ENCODE measurements at places on chromosomes 11 and 22.

DNA sequence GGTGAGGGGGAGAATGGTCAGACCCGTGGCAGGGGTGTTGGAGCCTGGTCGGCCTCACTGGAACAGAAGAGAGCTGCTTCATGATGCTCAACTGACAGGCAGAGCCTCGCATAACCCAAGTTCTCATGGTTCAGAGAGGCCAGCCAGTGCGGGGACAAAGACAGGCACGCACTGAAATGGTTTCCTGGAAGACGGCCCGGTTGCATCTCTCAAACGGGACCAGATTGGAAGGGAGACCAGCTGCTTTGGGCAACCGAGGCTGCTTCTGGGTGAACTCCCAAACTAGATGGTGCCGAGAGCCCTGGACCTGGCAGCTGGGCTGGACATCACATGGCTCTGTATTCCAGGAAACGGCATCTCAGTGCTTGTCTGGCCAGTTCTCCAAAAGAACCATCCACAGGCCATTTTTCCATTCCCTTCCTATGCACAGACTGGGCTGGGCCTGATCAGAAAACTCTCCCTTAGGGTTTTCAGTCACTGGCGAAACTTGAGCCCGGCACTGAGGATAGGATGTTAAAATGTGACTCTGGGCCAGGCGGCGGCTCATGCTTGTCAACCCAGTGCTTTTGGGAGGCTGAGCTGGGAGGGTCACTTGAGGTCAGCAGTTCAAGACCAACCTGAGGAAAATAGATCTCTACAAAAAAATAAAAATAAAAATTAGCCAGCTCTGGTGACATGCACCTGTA lies 80.1 kb upstream of the PRODH start:
- DNase-seq, result no peak

- no peak for DNase-seq
Measured at GRCh38 chr11:85699957-85700741, 14.2 kb upstream of the CCDC89 start.

GRCh38 chr11:63840356-63841060 lies 1.6 kb downstream of the MARK2 start:
- DNase-seq, result no peak

DNA sequence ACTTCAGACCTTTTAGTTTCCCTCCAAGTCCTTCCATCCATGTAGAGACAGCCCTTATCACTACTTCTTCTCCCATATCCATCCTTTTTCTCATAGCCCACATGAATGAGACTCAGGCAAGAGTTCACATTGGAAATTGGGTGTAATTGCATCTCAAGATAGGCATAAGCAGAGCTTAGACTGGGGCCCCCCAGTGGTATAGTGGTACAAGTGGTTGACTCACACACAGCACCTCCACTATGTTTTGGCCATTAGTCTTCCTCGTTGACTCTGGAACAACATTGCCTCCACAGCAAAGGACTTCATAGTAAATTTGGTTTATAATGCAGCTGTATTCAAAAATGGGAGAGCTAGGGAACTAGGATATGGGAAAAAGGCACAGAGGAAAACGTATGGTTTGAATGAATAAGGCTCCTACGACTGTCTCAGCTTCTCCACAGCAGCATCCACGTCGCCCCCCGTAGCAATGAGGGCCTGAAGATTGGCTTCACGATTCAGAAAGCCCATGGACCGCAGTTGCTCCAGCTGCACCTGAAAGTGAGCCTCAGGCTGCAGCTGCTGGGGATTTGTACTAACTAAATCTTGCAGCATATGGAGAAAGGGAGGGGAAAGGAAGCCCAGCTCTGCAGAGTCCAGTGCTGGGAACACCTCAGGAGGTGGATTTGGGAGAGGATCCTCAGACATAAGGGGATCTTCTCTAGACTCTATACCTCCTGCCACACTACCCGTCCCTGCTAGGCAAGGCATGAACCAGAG lies 2.4 kb downstream of the UBQLN3 start:
- DNase-seq, result no peak

DNA sequence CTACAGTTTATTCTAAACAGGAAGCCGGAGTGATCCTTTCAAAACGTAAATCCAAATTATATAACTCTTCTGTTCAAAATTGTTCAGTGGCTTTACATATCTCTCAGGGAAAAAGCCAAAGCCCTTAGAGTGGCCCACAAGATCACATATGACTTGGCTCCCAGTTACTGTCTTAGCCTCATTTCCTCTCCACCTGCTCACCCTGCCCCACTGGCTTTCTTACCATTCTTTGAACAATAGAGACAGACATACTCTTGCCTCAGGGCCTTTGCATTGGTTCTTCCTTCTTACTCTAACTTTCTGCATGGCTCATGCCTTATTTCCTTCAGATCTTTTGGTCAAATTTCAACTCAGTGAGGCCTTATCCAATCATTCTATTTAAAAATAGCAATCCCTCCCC lies 52.1 kb downstream of the STIM1 start:
- DNase-seq, result no peak

DNA sequence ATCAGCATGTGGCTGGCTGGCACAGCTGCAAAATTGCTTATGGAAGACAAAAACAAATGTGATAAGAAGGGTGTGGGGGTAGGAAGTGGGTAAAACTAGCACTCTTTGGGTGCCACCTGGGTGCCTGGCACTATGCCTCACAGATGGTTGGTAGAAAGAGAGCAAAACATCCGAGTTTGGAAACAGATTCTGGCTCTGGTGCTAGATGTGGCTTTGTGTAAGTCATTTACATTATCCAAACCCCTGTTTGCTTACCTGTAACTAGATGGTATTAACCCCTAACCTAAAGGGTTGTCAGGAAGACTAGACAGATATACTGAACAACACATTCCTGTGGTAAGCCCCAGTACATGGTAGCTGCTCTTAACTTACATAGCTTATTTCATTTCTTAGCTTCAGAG lies 905.6 kb downstream of the DLG2 start:
- no peak for DNase-seq

GRCh38 chr22:48015701-48016100 lies 1253.3 kb downstream of the TBC1D22A start:
- DNase-seq, result no peak

GRCh38 chr11:12410006-12410728 lies 32.8 kb downstream of the PARVA start:
- DNase-seq, result no peak

DNA sequence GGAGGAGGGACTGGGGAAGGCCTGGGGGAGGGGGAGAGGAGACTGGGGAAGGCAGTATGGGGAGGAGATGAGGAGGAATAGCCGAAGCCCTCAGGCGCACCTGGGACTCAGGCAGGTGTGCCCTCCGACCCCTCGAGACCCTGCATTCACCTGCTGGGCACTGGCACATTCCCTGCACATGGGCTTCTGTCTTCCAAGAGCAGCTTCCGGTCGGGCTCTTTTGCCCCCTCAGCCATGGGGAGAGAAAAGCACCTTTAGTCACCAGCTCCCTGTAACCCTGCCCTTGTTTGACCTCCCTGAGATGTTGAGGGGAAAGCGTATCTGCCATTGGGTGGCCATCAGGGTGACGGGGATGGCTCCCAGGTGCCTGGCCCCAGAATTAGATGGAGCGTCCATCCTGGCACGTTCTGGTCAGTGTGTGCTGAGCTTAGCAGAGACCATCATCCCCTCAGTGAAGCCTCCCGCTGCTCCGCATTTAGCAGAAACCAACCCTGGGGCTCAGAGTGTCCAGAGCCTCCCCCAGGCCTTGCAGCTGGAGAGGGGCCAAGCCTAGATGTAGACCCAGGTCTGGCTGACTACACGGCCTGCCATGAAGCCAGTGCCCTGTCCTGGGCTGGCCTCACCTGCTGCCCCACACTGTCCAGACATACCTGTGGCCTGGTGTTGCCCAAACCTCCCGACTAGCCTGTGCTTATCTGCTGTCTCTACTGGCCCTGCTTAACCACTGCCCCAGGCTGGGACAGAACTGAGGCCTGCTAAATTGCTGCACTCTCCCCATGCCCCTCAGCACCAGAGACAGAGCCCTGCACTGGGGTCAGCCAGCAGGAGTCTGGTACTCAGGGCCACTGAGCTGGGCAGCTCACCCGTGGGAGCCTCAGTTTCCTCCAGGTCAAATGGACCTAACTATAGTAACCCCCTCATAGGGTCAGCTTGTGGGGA lies 6.2 kb downstream of the ANO1 start:
- no peak for DNase-seq

- DNase-seq, result no peak
Measured at GRCh38 chr22:22603470-22603947, 40.9 kb upstream of the GGTLC2 start.

- no peak for DNase-seq
Measured at GRCh38 chr11:17431139-17431538, 42.7 kb upstream of the KCNJ11 start.

- no peak for DNase-seq
Measured at GRCh38 chr11:69892986-69893555, 73.9 kb upstream of the FGF3 start.

GRCh38 chr11:44264438-44264749 lies 45.5 kb downstream of the ALX4 start:
- DNase-seq, result no peak

GRCh38 chr11:118789501-118790356 lies 1.2 kb downstream of the DDX6 start:
- peak; percentile 8 for DNase-seq

DNA sequence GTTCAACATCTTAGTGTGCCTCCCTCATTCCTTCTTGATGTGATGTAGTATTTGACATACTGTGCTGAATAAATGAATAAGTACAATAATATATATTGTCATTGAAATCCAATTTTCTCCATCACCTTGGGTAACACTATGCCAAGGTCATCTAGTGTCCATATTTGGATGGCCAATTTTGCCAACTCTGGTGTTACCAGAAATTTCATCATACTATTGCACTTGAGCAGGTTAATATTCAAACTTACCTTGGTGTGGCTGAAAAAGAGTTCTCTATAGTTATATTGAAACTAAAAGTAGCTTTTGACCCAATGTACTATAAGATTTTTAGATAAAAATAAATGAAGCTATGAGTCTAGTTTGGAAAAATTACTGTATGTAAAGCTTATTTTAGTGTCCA lies 98.2 kb upstream of the SLC6A5 start:
- no peak for DNase-seq

DNA sequence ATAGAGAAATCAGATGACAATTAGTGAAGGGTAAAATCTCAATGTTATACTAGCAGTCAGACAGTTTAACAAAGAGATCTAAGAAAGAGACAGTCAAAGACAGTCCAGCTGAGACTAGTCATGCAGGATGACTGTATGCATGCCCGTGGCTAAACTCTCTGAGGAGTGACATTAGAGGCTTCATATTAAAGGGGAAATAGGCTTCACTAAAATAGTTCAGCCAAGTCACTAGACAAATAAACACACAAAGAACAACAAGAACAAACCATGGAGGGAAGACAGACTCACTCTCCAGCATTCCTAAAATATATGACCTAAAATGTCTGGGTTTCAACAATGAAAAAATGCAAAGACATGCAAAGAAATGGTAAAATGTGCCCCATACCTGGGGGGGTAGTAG lies 18.6 kb upstream of the APLNR start:
- no peak for DNase-seq

DNA sequence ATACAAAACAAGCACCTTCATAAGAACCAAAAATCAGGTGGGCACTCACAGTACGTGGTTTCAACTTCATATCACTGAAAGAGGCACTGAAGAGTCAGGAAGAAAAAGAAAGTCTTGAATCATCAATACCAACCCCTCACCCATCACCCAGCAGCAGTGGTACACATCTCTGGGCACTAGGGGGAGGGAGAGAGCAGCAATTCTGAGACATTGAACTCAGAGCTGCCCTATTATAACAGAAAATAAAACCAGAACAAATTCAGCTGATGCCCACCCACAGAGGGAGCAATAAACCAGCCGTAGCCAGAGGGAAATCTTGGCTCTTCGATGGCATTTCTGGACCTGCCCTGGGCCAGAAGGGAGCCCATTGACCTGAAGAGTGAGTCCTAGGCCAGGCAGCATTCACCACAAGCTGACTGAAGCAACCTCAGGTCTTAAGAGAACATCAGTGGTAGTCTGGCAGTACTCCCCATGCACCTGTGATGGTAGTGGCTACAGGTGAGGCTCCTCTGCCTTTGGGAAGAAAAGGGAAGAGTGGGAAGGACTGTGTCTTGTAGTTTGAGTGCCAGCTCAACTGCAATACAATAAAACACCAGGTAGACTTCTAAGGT lies 42.2 kb upstream of the FAM181B start:
- DNase-seq, result no peak

- no peak for DNase-seq
Measured at GRCh38 chr22:42937164-42937843, 77.6 kb downstream of the PACSIN2 start.

DNA sequence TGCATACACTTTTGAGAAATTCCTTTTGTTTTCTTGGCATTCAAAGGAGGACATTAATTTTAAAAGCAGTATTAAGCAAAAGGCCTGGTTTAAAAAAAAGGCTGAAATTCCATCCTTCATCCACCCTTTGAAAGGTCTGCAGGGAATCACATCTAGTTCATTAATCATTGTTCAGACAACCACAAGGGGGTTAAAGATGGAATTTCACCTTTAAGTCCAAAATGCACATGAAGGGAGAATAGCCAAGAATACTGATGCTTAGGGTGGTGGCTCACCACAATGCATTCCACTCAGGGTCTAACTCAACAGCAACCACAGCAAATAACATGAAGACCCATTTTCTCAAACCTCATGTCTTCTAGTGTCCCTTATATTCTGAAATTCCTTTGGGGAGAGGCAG lies 256.9 kb downstream of the CADM1 start:
- DNase-seq, result no peak

DNA sequence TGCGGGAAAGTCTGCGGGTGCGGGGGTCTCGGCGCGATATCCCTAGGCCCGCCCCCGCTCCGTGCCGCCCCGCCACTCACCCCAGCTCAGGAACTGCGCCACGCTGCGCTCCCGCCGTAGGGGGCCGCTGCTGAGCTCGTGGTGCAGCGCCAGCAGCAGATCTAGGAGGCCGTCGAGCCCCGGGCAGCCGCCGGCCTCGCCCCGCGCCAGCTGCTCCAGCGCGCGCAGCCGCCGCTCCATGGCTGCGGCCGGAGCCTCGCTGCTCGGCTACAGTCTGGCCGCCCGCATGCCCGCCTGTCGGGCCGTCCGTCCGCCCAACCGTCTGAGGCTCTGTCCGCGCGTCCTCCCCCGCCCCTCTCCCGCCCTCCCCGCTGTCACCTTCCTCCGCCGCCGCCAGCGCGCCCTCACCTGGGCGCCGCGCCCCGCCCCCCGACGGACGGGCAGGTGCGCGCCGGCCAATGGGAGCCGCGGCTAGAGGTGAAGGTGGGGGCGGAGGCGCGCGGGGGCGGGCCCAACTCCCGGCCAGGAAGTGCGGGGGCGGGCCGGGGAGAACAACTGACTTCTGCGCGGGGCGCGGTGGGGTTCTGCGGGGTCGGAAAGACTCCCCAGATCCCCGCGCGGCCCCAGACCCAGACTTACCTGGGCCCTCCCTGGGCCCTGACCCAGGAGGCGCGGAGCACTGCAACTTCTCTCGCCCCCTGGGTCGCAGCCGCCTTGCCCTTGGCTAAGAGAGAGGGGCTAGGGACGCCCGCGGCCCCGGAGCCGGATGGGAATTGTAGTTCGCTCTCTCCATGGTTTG lies at the start of gene CDC42BPG:
TSS of gene CDC42BPG (minus strand) at position 324 of the 799 bp plus-strand sequence. CDS start at position 240, 84 bp downstream.
- DNase-seq, result peak; percentile 55

GRCh38 chr22:21694795-21695429 lies 29.1 kb downstream of the PPIL2 start:
- no peak for DNase-seq
